ENCODE measurements at places on chromosomes 13 and 19.

- DNase-seq: no peak
Observed at GRCh38 chr19:37899453-37899852, 6.9 kb downstream of the WDR87 start.

- no peak for DNase-seq
Observed at GRCh38 chr19:45159971-45160324, 834 bp downstream of the NKPD1 start.

GRCh38 chr13:79671420-79671819 is 190.5 kb downstream of the NDFIP2 start:
- DNase-seq: no peak

DNA sequence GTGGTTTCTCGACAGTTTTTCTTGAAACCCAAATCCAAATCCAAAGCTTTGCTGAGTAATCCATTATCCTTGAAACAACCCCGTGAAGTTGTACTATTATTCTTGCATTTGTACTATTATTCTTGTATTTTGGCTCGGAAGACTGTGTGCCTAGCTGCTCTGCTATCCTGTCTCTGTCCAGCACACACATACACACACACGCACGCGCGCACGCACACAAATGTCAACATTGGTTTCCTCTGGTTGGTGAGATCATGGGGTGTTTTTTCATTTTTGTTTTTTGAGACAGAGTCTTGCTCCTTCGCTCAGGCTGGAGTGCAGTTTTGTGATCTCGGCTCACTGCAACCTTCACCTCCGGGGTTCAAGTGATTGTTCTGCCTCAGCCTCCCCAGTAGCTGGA is 14.9 kb upstream of the KLK4 start:
- DNase-seq: no peak

- no peak for DNase-seq
Observed at GRCh38 chr13:76887076-76887563, 915 bp upstream of the KCTD12 start.

DNA sequence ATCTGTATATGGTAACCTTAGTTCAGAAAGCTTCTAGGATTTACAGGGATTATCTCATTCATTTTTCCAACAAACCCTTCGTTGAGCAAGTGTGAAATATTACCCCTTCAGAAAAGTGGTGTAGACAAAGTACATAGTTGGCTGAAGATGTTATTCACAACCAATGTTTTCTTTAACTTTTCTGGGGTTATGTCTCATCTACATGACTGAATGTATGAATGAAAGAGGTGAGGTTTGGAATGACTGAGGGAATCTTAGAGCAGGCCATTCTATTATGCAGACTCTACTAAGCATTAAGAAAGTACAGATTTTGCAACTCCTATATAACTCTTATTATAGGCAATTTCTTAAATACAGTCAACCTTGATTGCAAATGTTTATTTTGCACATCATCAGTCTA is 167.2 kb downstream of the NDFIP2 start:
- DNase-seq: no peak

Data from iPS DF 19.7 (cell line).